ENCODE measurements at places on chromosomes 13 and 19.

DNA sequence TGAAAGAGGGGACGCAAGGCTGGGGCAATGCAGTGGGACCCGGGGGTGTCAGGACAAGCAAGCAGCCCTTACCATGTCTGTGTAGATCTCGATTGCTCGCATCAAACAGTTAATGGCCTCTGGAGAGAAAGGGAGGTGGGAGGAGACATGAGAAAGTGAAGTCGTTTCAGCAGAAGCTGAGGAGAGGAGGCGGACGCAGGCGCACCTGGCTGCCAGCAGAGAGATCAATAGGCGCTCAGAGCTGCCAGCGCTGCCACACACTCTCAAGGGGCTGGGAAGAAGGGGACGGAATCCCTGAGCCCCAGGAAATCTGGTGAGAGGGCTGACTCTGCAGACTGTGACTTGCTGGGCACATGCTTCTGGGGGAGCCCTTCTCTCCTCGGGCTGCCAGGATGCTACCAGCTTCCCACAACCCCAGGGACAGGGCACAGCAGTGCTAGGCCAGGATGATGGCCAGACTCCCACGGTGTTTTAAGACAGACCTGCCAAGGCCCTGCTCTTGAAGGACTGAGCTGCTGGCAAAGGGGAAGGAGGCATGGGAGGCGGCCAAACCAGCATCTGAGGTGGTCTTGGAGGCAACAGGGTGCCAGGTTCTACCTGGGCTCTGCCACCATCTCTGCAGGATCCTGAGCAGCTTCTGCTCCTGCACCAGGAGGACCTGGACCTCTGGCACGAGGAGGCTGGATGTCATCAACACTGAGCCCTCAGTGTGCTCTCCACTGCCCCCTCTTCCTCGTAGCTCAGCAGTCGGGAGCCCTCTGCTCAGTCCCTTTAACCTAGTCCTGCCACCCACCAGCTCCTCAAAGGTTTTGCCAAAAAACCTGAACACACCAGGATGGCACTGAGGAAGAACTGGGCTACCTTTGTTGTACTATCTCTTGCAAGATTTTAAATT lies 11.7 kb upstream of the KPTN start:
- DNase-seq, result no peak

- DNase-seq, result no peak
Measured at GRCh38 chr19:4742723-4743646, 19.3 kb upstream of the DPP9 start.

DNA sequence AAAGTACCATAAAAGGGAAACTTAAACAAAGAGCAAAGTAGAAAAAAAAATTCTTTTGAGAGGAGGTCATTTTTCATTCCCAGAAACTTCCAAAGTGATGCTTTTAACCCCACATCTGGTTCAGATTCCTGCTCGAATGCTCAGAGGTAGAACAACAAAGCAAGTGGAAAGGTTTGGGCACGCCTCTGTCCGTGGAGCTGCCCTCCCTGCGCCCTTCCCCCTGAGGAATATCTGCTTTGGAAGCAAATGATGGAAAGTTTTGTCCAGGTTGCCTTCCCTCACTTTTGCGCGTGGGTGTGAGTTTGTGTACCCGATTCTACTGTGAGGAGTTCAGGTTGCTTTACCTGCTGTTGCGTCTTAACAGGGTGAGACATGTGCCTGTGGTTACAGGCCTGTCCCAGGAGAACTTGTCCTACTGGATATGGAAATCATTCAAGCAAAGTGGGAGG lies 110.2 kb downstream of the KLF5 start:
- DNase-seq, result no peak

DNA sequence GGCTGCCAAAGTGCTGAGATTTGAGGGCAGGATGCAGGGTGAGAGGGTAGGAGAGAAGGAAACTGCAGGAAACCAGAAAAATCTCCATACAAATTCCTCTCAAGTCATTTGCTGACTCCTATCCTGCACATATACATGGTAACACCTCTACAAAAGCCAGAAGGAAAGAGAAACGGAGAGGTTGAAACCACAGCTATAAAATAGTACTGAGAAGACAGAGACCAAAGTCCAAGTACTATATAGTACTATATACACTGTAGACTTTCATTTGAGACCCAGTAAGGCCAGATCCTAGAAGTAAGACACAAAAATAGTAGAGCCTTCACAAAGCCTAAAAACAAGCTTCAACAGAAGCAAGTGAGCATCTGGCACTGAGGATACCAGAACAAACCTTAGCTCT lies 103.1 kb downstream of the UGGT2 start:
- DNase-seq, result no peak

DNA sequence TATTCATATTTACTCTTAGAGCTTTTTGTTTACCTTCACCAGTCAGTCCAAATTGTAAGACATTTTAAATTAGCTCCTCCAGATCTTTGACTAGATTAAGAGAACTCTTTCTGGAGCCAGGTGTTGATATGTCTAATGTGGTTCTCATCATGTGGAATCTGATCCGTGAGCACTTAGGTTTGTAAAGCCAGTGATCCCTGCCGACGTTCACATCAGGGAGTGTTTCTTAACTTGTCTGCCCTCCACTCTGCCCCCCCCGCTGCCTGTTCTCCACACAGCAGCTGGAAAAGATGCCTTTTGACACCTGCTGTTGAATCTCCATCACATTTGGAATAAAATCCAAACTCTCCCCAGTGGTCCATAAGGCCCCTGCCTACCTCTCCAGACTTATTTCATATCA lies 17.7 kb downstream of the METTL21C start:
- no peak for DNase-seq

- no peak for DNase-seq
Measured at GRCh38 chr13:24228852-24229458, 68.4 kb downstream of the SPATA13 start.

GRCh38 chr13:60348097-60348496 lies 48.9 kb upstream of the TDRD3 start:
- no peak for DNase-seq

DNA sequence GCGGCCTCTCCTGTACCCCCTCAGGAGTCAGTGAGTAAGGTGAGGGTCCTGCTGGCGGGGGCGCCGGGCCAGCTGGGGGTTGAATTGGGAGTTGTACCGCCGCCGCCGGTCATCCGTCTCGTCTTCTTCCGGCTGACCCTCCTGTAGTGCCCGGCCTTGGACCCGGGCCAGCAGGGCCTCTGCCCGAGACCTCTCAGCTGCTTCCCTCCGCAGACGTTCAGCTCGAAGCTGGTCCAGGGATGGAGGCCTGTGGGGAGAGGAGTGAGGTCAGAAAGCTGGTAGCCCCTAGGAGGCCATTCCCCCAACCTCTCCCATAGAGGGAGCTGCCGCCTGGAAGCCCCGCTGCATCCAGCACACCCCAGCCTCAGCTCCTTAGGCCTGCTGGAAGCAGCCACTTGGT lies 3.8 kb downstream of the LENG1 start:
- no peak for DNase-seq

GRCh38 chr13:20331949-20332348 lies 99.8 kb upstream of the GJB6 start:
- no peak for DNase-seq

DNA sequence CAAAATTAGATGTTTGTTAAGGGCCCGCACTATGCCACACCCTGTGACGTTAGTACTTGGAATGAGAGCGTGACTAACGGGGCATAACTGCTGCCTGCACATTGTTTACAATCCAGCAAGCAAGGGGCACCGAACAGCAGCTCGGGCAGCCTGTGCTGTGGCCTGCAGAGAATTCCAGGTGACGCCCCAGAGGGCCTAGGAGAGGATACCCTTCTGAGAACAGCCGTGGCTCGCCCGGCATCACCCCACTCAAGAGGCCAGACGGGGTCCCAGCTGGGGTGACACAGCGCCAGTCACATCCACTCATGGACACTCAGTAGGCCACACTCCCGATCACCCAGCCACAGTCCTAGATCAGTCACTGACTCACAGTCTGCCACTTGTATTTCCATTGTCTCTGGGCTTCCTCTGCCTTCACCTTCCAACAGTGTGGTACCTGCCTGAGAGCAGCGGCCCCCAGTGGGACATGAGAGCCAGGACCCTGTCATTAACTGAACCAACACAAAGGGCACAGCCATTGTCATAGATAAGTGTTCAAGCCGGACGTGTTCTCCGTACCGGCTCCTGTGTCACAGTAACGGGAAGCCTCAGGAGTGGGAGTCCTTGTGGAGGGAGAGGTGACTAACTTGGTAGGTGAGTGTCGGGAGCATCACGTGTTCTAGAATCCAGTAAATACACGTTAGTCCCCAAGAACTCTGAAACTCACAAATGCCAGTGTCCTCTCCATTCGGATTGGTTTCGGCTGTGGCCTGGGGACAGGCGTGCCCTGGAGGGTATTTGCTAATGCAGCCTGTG lies 7.5 kb downstream of the ZNF331 start:
- DNase-seq, result no peak

- DNase-seq, result no peak
Measured at GRCh38 chr19:52991484-52991883, 22.2 kb upstream of the ERVV-1 start.

DNA sequence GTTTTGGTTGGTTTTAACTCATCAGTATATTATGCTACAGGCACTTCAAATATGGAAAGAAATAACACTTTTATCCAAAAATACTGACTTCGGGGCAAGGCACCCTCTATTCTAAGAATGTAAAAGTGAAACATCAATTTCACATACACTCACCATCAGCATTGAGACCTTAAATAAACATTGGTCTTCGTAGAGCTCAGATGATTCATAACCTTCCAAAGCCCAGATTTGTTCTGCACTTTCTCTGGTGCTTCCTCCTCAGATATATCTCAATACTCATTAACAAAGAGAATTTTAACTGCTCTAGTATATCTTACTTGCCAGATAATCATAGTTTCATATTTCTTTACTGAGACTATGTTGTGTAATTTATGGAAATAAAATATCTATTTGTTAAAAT lies 794.3 kb downstream of the LIG4 start:
- DNase-seq, result no peak

- no peak for DNase-seq
Measured at GRCh38 chr19:7376151-7376852, 27.6 kb downstream of the ARHGEF18 start.

DNA sequence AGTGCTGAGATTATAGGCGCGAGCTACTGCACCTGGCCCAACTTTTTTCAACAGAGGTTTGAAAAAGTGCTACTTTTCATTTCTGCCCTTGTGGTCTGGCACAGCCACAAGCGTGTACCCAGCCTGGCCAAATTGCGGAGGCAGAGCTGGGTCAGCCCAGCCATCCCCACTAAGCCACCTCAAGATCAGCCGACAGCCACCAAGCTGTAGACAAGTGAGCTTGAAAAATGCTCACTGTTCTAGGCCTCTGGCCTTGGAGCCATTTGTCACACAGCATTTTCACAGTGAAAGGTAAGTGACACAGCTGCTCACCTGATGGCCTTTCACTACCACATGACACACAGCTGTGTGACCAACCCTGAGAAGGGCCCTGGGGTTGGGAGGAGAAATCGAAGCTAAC lies 27.3 kb downstream of the DNMT1 start:
- DNase-seq, result no peak

- DNase-seq, result no peak
Measured at GRCh38 chr13:77061362-77061761, 34.4 kb upstream of the FBXL3 start.

DNA sequence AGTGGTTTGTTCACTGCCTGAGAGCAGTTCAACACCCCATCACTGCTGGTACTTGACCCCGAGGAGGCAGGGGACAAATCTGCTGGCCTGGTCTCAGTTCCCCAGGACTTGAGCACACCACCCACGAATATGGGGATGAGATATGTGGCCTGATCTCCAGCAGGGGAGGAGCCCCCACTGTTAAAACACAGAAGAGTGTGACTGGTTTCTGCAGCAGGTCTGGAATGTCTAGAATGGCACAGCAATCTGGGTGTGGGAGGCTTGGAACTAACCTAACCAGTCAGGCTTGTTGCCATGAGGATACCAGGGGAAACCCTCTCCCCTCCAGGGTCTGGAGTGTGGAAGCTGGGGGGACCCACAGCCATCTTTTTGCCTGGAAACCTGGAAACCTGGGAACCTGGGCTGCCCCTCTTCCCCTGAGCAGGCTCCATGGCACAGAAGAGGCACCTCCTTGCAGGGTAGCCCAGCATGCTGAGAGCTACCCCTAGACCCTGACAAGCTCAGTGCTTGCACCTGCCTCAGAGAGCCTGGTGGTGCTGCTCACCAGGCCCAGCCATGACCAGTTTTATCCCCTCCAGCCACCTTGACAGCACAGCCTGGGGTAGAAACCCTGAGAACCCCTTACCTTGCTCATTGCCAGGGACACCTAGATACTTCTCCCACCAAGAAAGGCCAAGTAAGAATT lies 273.8 kb downstream of the LIG4 start:
- no peak for DNase-seq

GRCh38 chr19:39998501-39998900 lies 1.6 kb downstream of the ZNF546 start:
- no peak for DNase-seq

DNA sequence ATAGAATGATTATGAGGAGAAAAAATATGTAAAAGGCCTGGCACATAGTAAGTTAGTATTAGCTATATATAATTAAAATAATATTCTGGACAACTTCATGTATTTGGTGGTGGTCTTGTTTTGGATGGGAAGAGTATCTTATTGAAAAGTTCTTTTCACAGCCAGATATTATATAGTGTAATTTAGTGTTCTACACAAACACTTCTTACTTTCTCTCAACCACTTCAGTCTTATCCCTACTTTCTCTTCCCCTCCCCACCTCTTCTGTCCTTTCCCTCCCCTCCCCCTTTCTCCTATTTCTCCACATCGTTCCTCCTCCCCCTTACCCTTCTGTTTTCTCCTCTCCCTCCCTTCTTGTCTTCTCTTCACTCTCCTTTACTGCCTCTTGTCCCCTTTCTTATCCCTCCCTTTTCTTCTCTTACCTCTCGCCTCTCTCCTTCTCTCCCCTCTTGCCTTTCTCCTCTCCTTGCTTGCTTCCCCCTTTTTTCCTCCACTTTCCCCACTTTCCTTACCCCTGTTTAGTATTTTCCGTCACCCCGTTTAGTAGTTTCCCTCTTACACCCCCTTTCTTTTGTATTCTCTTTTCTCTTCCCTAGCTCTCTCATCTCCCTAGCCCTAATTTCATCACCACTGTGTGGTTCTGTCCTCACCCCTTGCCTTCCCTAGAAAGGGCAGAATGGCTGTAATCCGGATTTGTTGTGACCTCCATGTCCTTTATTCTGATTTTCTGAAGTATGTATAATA lies 107.2 kb upstream of the MLNR start:
- DNase-seq, result no peak
